Aorta (tissue), 5 donors: ENCODE measurements at places on chromosomes 1 and 21.
A peak's percentile ranks its signal among the peaks of the same experiment; 100 is the strongest.

GRCh38 chr1:2238361-2239012 is 10.4 kb downstream of the SKI start:
- no peak for DNase-seq

DNA sequence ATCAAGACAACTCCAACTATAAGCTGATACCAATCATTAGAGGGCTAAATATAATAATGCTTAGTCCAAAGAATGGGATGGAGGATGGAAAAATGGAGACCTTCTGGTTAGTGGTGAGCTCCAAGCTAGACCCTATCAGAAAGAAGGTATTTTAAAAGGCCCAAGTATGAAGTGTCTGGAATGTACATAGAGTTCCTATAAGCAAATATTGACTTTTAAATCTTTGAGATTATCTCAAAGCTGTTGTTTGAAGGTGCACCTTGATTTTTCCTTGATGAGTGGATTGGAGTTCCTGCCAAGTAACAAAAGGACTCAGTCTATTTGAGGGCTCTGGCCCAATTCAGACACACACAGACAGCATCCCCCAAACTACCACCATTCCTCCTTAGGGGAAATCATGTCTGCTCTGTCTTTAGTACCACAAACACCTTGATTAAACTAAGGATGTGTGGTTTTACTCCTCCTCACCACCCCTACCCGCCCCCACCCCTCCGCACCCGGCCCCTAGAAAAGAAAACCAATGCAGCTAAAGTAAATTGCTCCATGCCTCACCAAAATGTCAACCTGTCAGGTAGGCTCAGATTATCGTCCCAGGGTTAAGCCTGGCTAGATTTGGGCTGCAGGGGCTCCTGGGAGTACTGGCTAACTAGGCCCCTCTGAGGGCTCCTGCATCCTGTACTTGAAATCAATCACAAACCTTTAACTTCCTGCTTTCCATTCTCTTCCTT is 59.4 kb downstream of the CDC7 start:
- no peak for DNase-seq

- no peak for DNase-seq
Measured at GRCh38 chr1:161827786-161828185, 61.7 kb downstream of the ATF6 start.

DNA sequence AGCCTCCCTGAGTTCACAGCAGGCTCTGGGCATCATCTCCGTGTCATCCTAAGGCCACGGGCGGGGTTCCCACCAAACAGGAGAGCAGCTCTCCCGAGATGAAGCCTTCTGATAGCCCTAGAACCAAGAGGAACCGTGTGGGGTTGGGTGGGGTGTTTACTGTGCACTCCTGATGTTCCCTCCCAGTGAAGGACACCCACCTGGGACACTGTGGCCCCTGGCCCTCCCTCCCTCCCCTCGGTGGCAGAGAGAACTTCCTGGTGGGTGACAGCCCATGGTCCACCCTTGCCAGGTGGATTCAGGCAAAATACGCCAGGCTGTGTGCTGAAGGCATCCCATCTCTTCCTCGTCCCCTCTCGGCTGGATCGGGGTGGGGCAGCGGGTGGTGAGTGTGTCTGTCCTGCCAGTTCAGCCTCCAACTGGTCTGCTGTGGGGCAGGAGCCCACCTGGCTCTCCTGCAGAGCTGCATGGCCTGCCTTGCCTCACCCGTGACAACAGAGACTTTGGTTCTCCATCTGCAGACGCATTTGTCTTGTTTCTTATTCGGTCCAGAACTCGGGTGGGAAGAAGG is 15.6 kb upstream of the C1orf174 start:
- no peak for DNase-seq

DNA sequence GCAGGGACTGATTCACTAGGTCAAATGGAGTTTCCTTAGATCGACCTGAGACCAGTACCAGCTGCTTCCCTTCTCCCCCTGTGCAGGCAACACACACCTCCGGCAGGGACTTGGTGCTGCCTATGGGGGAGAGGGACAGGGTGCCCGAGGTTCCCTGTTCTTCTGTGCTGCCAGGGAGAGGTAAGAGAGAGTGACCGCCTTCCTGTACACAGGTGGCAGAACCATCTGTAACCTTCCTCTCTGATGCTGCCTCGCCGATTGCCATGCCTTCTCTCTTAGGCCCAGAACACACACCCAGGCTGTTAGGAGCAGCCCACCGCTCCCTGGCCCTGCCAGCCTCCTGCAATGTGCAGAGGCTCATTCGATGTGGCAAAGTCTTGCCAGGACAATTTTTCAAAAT is 9.3 kb downstream of the MYOC start:
- DNase-seq, result no peak

GRCh38 chr1:248831842-248832241 is 6.1 kb upstream of the SH3BP5L start:
- DNase-seq, result no peak

DNA sequence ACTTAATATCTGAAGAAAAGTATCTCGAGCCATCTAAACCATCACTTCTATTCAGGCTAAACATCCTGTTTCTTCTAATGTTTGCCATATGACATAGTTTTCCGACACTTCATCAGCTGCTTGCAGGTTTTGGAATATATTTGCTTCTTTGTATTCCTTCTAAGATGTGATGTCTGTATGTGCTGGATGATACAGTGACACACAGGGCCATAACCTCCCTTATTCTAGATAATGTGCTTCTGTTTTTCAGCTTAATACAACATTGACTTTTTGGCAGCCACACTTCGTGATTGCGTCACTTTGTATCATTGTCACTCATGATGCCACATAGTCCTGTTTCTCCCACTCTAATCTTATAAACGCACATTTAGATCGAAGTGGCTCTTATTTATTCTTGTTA is 156.3 kb downstream of the CRB1 start:
- no peak for DNase-seq

DNA sequence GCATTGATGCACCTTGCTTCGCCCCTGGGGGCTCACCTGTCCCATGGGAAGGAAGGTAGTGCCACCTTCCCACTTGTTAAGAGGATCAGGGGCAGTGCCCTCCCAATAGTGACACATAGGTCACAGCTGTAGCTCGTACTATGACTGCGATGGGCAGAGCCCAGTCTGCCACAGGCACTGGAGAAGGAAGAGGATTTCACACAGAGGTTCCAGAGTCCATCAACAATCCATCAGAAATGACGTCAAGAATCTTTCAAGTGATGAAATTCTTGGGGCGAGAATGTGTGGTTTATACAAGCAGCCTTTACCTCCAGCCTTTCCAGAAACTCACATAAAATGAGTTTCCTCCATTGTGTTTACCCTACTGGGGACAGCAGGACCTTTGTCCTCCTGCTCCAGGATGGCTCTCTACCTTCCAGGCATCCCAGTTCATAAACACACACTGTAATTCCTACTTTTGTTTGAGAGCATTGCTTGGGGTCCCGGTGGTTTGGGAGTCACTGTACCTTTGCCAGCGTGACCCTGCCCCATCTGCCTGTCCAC is 260.6 kb upstream of the VAMP3 start:
- no peak for DNase-seq

DNA sequence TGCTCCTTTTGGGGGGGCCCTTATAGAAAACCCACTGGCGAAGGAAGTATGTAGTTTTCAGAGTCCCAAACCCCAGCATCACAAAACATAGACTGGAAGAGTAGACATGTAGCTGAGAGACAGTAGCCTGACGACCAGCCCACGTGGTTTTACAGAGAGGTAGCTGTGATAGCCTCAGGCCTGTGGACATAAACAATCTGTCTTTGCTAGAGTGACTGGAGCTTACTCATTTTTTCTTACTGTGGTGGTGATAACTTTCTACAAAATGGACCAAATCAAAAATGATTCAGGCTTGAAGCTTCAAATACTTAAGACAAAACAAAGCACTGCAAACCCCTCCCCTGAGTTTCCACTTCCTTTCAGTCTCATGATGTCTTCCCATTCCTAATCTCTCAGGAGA is 497.0 kb downstream of the RWDD3 start:
- DNase-seq, result no peak

DNA sequence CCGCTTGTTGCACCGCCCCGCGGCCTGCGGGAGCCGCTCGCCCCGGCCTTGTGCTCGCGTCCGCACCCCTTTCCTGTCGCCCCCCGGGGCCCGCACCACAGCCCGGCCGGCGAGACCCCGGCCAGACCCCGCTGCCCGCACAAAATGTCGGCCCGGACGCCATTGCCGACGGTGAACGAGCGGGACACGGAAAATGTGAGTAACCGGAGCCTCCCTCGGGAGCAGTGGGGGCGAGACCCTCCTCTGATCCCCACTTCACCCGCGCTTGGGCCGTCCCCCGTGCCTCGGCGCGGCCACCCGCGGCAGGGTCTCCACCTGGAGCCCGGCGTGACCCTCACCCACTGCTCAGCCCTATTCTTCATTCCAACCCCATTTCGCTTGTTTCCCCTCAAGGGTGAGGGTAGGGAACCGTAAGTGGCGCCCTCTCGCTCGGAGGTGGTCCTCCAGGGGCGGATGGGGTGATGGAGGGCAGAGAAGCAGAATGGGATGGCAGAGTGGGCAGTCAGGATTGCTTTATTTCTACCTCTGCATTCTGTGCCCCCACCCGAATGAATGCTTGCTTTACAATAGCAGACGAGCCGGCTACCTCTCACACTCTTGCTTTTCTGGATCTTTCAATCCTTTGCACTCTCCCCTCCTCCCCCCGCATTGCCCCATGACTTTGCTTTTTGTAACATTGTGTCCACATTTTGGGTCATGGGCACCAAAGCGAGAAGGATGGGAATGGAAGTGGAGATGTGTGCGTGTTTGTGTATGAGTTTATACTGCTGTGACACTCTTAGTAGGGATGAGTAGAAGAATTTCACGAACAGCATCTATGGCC is 954 bp downstream of the MARK1 start:
- DNase-seq, result peak; percentile 42

DNA sequence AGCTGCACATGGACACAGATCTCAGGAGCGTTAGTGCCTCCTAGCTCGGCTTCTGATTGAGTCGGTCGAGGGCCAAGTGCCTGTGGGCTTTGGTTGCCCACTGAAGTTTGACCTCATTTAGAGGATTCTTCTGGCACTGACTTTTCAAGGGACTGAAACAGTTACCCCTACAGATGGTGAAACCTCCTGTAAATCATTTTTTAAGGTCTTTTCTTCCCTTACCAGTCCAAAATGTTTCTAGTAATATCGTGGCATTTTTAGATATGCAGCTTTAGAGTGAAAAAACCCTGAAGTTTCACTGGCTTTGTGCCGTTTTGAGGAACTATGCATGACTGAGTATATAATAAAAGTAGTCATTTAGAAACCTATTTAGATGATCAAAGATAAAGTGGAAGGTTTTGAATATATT is 34.7 kb upstream of the L1TD1 start:
- DNase-seq, result no peak

DNA sequence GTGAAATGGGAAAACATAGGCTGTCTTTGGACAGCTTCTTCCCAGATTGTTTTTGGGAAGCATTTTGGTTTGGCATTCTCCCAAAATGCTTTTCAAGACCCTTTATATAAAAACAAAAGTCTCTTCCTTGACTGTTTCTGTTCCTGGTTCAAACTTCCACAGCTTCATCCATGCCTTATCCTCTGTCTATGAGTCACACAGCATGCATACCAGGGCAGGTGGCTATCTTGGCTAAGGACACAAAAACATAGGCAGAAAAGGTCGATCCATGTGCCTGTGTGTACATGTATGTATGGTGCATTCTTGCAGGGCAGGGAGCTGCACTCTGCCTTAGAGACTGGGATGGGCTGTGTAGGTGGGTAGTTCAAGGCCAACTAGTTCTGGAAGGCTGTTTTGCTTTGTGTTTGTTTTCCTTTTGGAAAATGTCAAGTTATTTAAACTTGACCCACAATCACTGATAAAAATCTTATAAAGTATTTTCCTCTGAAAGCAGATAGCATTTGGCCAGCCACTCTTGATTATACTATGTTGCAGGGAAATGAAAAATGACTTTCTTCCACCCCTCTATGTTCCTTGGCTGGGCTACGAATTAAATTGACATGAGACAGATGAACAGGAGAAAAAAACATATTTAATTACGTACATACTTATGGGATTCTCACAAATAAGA is 437.0 kb downstream of the SIPA1L2 start:
- DNase-seq, result no peak

- no peak for DNase-seq
Measured at GRCh38 chr21:41821756-41822431, 55.0 kb upstream of the RIPK4 start.

GRCh38 chr1:164650531-164650930 is 91.5 kb downstream of the PBX1 start:
- DNase-seq, result no peak

- DNase-seq, result no peak
Measured at GRCh38 chr1:229562686-229563085, 4.2 kb upstream of the ABCB10 start.

DNA sequence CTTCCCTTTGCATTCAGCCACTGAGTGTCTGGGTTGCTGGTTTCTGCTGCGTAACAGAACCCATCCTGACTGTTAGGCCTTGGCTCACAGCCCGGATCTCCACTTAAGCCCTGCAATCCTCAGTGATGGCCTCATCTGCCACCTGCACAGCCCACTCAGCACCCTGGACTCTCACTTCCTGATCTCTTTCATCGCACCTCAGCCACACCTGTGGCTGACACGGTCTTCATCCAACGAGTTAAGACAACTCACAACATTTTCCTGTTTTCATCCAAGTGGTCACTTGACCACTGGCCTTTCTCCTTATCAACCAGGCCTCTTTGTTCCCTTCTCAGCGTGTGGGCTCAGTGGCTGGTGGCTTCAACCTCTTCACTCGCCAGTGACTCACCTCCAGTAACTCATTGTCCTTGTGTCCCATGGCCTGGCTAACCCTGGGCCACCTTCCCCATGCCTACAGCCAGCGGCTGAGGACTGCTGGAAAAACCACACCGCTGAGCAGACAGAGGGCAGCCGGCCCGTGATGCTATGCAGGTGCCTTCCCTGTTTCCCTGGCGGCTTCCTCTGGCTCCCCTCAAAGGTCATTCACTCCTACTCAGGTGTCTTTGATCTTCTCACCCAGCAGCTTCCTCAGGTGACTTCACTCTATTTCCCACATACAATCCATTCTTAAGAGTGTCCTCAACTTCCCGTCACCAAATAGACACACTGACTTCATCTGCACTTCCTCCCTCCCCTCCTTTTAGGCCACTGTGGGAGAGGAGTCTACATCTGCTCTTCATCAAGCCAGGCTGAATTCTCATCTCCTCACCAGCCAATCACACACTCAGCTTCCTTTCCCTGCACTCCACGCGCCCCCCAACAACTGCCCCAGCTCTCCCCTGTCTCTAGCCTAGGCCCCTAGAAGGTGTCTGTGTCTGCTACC is 19.9 kb upstream of the EDN2 start:
- DNase-seq, result no peak

DNA sequence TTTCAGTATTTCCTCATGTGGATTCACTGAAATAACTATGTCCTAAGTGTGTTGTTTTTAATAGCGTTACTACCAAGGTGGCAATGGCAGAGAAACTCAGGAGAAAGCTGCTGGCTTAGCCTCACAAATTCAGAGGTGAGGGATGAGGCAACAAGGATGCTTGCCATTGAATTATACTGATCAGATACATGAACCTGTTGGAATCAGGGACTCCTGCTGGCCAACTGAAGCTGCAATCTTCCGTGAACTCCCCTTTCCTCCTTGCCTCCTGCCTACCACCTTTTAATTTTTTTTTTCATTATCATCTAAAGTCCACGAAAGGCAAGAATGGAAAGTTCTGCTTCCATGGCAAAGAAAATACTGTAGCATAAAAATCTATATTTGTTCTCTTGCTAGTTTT is 254.7 kb downstream of the NFIA start:
- no peak for DNase-seq
